ENCODE measurements at places on chromosomes 3 and 15. TPM values are rescaled to one million over a fixed set of nuclear protein-coding genes. Genes with fewer than 3 reads are reported as not detected.

IDH2 gene
- 218 TPM for total RNA-seq

DNA sequence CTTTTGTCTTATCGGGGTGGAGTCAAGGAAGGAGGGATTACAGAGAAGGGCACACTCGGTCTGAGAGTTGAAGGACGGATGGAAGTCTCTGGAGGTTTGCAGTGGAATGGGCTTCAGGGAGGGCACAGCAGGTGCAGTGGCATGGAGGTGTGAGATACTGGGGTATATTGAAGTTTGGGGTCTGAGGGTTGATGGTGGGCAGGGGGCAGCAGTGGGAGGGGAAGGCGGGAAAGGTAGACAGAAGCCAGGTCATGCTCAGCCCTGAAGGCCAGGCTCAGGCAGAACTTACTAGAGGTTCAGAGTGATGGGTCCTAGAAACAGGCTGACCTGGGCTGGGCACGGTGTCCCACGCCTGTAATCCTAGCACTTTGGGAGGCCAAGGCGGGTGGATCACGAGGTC lies 52.7 kb downstream of the HRH1 start:
- H3K36me3 ChIP-seq = no peaks in the 10 kb centered on the region
- H3K27me3 ChIP-seq = peaks cover 28% of the 10 kb centered on the region
- peaks cover 5% of the 10 kb centered on the region for H3K4me1 ChIP-seq
- no peak overlapping the region for H3K27ac ChIP-seq
- no peak overlapping the region for H3K4me3 ChIP-seq

KLHL24 gene
- total RNA-seq = 28.9 TPM

IFT57 gene
- 28.0 TPM for total RNA-seq

- H3K4me1 ChIP-seq = no peaks in the 10 kb centered on the region
- no peak overlapping the region for H3K27ac ChIP-seq
- H3K27me3 ChIP-seq = peaks cover 2% of the 10 kb centered on the region
- no peak for DNase-seq
These were observed 194.7 kb downstream of the LPP start for GRCh38 chr3:188348435-188349244.

RAD51 gene
- total RNA-seq = 50.9 TPM

CKMT1B gene
- total RNA-seq = not detected

ITGA11 gene
- total RNA-seq = 0.20 TPM

GRCh38 chr15:74207652-74208440 lies 5.3 kb upstream of the STRA6 start:
- H3K4me1 ChIP-seq = no peaks in the 10 kb centered on the region
- H3K4me3 ChIP-seq = no peak overlapping the region
- H3K27ac ChIP-seq = no peak overlapping the region
- H3K36me3 ChIP-seq = no peaks in the 10 kb centered on the region

SH2D7 gene
- not detected for total RNA-seq

GRCh38 chr3:190883141-190883540 lies 20.6 kb upstream of the GMNC start:
- H3K27me3 ChIP-seq = no peaks in the 10 kb centered on the region
- no peak overlapping the region for H3K4me3 ChIP-seq
- H3K27ac ChIP-seq = no peak overlapping the region
- DNase-seq = no peak
- H3K36me3 ChIP-seq = no peaks in the 10 kb centered on the region

DNA sequence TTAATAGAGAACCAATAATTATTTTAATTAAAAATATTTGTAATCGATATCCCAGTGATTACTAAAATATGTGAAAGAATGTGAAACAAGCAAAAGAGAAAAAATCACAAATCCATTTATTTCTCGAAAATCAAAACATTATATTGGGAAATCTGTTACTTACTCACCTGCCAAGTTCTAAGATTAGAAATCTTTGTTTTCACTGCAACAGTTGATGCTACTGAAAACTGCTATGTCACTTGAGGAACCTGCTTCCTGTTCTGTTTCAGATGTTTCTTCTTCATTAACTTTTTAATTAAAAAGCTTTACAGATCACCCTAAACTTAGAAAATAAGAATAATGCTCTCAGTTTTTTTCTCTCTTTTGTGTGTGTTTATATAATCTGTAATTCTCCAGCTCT lies 13.7 kb upstream of the DPH6 start:
- H3K36me3 ChIP-seq = no peaks in the 10 kb centered on the region
- no peak overlapping the region for H3K4me3 ChIP-seq
- H3K27me3 ChIP-seq = no peaks in the 10 kb centered on the region

DNA sequence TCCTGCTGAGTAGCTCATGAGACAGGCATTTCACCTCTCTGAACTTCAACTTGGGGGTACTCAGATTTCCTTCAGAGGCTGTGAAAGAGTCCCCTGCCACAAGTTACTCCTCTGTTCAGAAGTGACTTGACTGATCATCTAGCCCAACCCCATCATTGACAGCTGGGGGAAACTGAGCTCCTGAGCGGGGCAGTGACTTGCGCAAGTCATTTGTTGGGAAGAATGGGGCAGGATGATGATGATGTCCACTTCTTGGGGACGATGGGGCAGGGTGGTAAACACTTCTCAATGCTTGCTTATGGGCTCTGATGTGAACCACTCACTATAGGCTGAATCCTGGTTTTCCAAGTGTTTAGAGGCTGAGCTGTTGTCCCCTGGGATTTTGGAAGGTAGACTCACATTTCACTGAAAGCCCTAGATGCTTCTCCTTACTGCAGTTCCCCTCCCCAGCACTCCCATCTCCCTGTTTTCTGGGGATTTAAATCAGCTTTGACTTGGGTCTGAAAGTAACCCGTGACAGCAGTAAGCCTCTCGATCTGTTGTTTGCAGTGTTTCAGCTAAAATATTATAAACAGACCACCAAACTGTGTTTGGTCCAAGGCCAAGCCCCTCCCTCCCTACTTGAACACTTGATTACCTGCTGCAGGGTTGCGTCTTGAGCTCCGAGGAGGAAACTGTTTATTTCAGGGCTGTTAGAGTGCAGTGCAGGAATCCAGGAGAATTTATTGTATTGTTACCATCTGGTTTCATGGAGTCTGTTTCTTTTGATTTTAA lies 25.1 kb downstream of the SMAD3 start:
- H3K27ac ChIP-seq = peak overlapping the region; percentile 83
- H3K36me3 ChIP-seq = peaks cover 83% of the 10 kb centered on the region

DNA sequence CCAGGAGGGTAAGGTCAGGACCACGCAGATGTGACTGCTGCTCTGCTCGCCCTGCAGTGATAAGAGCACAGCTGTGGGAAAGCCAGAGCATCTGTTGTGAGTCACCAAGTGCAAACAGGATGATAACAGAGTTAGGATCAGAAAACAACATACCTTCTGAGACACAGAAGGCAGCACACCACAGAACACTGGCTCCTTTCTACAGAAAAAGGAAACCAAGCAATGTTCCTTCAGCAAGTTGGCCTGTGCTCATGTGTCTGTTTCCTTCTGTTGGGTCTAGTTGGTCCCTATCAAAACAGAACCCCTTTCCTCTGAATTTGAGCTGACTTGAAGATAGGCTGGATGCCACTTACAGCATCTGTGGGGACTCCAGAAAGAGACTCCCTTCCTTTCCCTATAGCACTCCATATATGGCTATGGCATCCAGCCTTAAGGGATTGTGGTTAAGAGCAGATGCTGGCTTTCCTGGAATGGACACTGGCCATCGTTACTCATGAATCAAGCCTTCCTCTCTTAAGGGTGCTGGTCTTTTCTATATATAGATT lies 440.7 kb upstream of the THBS1 start:
- peaks cover 5% of the 10 kb centered on the region for H3K27me3 ChIP-seq
- peaks cover 25% of the 10 kb centered on the region for H3K4me1 ChIP-seq
- no peak overlapping the region for H3K4me3 ChIP-seq
- no peak overlapping the region for H3K27ac ChIP-seq

CTDSPL gene
- 2.0 TPM for total RNA-seq

DNA sequence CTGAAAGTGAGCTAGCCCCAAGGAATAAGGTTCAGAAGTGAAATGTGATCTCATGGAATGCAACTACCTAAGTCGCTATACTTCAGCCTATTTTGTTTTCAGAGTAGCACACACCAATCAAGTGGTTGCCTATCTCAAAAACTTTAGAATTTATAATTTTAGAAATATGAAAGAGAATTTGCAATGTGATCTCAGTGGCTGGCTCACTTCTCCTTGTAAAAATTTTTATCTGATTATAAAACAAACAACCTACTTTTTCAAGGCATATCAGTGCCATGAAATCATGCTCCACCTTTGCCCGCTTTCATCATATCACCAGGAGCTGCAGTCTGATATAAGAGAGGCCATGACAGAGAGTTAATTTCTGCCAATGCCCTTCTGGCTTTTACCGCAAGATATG lies 47.3 kb downstream of the CLDN11 start:
- peaks cover 6% of the 10 kb centered on the region for H3K4me1 ChIP-seq
- H3K27me3 ChIP-seq = peaks cover 25% of the 10 kb centered on the region
- DNase-seq = no peak
- no peaks in the 10 kb centered on the region for H3K36me3 ChIP-seq
- no peak overlapping the region for H3K27ac ChIP-seq
- no peak overlapping the region for H3K4me3 ChIP-seq

GRCh38 chr3:31442755-31443154 lies 90.0 kb upstream of the STT3B start:
- H3K27ac ChIP-seq = no peak overlapping the region
- DNase-seq = no peak
- peaks cover 7% of the 10 kb centered on the region for H3K36me3 ChIP-seq
- H3K27me3 ChIP-seq = no peaks in the 10 kb centered on the region
- H3K4me1 ChIP-seq = peaks cover 3% of the 10 kb centered on the region

GRCh38 chr3:10722911-10723310 lies 93.1 kb upstream of the SLC6A11 start:
- H3K4me3 ChIP-seq = no peak overlapping the region
- no peak overlapping the region for H3K27ac ChIP-seq
- H3K4me1 ChIP-seq = no peaks in the 10 kb centered on the region
- no peak for DNase-seq

XRN1 gene
- 100 TPM for total RNA-seq

GRCh38 chr3:49910409-49911123 lies 6.9 kb upstream of the MST1R start:
- H3K4me3 ChIP-seq = no peak overlapping the region
- H3K4me1 ChIP-seq = peaks cover 15% of the 10 kb centered on the region
- H3K27ac ChIP-seq = no peak overlapping the region
- no peak for DNase-seq
- H3K27me3 ChIP-seq = no peaks in the 10 kb centered on the region

DNA sequence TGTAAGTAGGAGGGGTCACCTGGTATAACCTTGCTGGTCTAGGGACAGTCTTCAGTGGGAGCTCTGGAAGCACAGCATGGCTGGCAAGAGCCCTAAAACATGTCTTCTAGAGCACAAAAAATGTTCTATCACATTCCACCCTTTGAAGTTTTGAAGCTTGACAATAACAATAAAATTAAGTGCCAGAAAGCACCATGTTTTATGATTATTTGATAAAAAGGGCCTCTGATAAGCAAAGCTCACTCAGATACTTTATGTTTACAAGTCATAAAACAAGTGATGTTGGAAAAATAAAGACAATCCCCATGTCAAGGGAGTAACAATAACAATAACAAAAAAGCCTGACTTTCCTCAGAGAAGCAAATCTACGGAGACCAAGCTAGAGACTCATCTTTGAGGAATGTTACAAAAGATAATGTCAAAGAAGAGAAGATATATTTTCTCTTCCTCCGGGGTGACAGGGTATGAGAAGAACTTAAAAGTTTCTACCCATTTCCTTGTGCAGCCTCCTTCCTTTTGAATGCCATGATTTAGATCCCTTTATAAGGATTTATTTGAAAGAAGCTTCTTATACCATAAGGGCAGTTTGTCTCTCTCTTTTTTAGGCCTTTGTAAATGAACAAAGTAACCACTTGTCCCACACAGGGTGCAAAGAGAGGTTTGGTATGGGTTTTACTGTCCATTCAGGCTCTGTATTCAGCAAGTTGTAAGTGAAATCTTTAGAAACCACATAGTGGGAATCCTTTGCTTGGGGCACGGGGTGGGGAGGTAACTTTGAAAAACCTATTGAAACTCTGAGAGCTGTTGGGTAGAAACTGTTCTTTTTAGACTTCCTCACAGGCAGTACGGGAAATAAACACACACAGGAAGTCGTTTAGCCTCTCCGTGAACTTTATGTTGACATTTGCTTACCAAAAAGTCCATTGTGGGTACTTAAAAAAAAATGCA lies 109.6 kb upstream of the RBMS3 start:
- H3K27ac ChIP-seq = peak overlapping the region; percentile 64
- H3K4me1 ChIP-seq = peaks cover 11% of the 10 kb centered on the region
- no peaks in the 10 kb centered on the region for H3K36me3 ChIP-seq
- H3K27me3 ChIP-seq = no peaks in the 10 kb centered on the region
- H3K4me3 ChIP-seq = no peak overlapping the region
- DNase-seq = no peak

GRCh38 chr3:7740458-7740857 lies 761.2 kb upstream of the LMCD1 start:
- no peak for DNase-seq
- H3K27ac ChIP-seq = no peak overlapping the region
- no peak overlapping the region for H3K4me3 ChIP-seq
- no peaks in the 10 kb centered on the region for H3K4me1 ChIP-seq
- no peaks in the 10 kb centered on the region for H3K36me3 ChIP-seq

C2CD4B gene
- 0.40 TPM for total RNA-seq

- no peak overlapping the region for H3K27ac ChIP-seq
- peaks cover 8% of the 10 kb centered on the region for H3K36me3 ChIP-seq
- H3K27me3 ChIP-seq = peaks cover 28% of the 10 kb centered on the region
- DNase-seq = no peak
These were observed 1.1 kb downstream of the ANPEP start for GRCh38 chr15:89813381-89814111.

LMAN1L gene
- 0.48 TPM for total RNA-seq

DNA sequence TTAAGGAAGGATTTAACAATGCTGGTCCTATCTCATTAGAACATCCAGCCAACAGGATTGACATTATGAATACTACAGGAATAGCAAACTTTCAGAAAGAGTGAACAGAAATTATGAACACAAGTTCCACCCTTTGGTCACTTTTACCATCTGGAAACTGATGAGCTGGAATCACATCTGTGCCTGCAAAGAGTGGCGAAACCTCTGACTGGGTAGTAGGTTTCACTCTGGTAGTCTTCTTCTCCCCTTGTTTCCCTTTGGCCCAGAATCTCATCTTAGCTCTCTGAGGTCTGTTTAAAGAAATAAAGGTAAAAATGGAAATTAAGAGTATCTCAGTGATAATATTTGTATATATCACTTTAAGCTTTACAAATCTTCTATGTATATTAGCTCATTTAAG lies 73.1 kb downstream of the NR2E3 start:
- H3K36me3 ChIP-seq = peaks cover 7% of the 10 kb centered on the region
- H3K4me1 ChIP-seq = no peaks in the 10 kb centered on the region
- DNase-seq = no peak
- no peak overlapping the region for H3K27ac ChIP-seq

LAMB2 gene
- total RNA-seq = not detected

ALPK3 gene
- 0.20 TPM for total RNA-seq

ECE2 gene
- total RNA-seq = not detected

GRCh38 chr15:51162865-51163762 lies 68.4 kb upstream of the TNFAIP8L3 start:
- H3K27ac ChIP-seq = no peak overlapping the region
- peak; percentile 61 for DNase-seq
- peaks cover 21% of the 10 kb centered on the region for H3K27me3 ChIP-seq
- H3K4me1 ChIP-seq = peaks cover 2% of the 10 kb centered on the region
- H3K4me3 ChIP-seq = no peak overlapping the region
- no peaks in the 10 kb centered on the region for H3K36me3 ChIP-seq

GRCh38 chr3:100358413-100358812 lies 23.9 kb downstream of the NIT2 start:
- H3K27me3 ChIP-seq = no peaks in the 10 kb centered on the region
- no peaks in the 10 kb centered on the region for H3K4me1 ChIP-seq
- no peak for DNase-seq
- peaks cover 39% of the 10 kb centered on the region for H3K36me3 ChIP-seq

ARPP21 gene
- not detected for total RNA-seq

- DNase-seq = no peak
- H3K27ac ChIP-seq = no peak overlapping the region
- no peak overlapping the region for H3K4me3 ChIP-seq
- H3K4me1 ChIP-seq = no peaks in the 10 kb centered on the region
- H3K27me3 ChIP-seq = no peaks in the 10 kb centered on the region
These were observed 525.1 kb upstream of the ROBO2 start for GRCh38 chr3:76514836-76515235.
